ENCODE measurements at places on chromosomes 3 and 15.
A peak's percentile ranks its signal among the peaks of the same experiment; 100 is the strongest.

- no peak for DNase-seq
Observed at GRCh38 chr3:28326458-28326926, 22.0 kb upstream of the ZCWPW2 start.

GRCh38 chr3:171328419-171329082 is 131.7 kb downstream of the TNIK start:
- DNase-seq, result no peak

- no peak for DNase-seq
Observed at GRCh38 chr3:64016941-64017620, 6.2 kb downstream of the PSMD6 start.

DNA sequence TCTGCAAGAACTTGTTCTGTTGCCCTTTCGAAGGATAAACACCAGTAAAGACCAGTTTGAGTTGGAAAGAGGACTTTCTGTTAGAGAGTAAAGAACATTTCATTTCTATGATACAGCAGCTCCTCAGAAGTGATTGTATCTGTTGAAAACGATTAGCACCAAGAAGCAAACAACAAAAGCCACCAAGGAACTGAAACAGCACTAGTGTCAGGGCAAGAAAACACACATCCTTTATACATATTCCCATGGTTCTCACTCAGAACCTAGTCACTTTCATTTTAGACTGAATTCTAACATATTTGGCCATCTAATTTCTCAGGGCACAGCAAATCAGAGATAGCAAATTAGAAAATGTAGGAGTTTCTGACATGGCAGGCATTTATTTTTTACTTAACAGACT is 116.1 kb downstream of the ATP1B3 start:
- DNase-seq, result no peak

GRCh38 chr3:168036619-168037018 is 59.1 kb downstream of the GOLIM4 start:
- no peak for DNase-seq

- peak; percentile 7 for DNase-seq
Observed at GRCh38 chr15:85756411-85757072, 38.2 kb downstream of the KLHL25 start.

GRCh38 chr3:38731522-38731921 is 82.0 kb upstream of the SCN5A start:
- DNase-seq, result no peak

DNA sequence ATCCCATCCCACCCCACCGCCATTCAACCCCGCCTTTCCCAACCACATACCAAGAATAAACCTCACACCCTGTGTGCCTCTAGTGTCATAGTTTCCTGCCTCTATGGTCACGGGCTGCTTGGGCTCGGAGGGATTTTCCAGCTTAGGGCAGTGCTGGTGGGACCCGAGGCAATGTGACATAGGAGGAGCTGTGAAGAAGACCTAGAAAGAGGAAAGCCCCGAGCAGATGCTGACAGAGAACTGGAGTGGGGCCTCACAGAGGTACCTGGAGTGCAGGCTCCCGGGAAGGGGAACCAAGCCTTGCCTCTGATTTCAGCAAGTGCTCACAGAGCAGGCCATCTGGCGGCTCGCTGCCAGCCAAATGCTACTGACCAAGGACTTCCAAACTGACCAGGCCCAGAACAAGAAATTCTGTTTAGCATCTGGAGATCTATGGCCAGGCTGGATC is 27.5 kb downstream of the BHLHE40 start:
- no peak for DNase-seq

DNA sequence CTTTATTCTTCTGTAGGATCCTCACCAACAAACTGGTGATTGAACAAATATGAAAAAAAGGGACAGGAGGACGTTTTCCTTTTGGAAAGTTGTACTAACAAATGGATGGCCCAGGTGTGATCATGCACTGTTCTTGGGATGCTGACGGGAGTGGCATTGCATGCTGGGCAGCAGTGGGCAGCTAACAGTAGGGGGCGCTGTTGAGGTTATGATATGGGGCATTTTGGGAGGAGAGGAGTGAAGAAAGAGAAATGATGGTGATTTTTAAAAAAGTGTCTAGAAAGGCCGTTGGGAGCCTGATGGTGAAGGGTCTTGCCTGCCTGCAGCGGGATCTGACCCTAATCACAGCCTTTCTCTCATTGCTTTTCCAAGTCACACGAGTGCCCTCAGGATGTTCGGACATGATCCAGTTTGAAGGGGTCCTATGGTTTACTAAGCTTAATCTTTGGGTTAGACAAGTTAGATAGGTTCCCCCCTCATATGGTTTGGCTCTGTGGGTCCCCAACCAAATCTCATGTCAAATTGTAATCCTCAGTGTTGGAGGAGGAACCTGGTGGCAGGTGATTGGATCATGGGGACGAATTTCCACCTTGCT is 46.2 kb upstream of the PRTG start:
- DNase-seq, result peak; percentile 20
